Hepatocyte (in vitro differentiated cells): ENCODE measurements at places on chromosomes 1 and 21. TPM values are rescaled to one million over a fixed set of nuclear protein-coding genes. Genes with fewer than 3 reads are reported as not detected.
A peak's percentile ranks its signal among the peaks of the same experiment; 100 is the strongest.

Gene ZBTB8A
- total RNA-seq: 5.1 and 5.7 TPM in 2 replicates

Gene FAM151A
- 9.8 and 15.7 TPM in 2 replicates for total RNA-seq

Gene C1orf116
- total RNA-seq: 16.7 and 18.3 TPM in 2 replicates

Gene CZIB
- total RNA-seq: 40.7 and 51.9 TPM in 2 replicates

Gene BRINP3
- total RNA-seq: 37.9 and 47.0 TPM in 2 replicates

Gene HPCAL4
- 14.2 and 15.8 TPM in 2 replicates for total RNA-seq

Gene S100A9
- 3.2 and 11.9 TPM in 2 replicates for total RNA-seq

Gene SHISA4
- total RNA-seq: 9.6 and 10.2 TPM in 2 replicates

Gene C1orf87
- total RNA-seq: not detected in 2 replicates

Gene LCE1D
- not detected in 2 replicates for total RNA-seq

Gene ADCY10
- total RNA-seq: 0.93 and 1.4 TPM in 2 replicates

DNA sequence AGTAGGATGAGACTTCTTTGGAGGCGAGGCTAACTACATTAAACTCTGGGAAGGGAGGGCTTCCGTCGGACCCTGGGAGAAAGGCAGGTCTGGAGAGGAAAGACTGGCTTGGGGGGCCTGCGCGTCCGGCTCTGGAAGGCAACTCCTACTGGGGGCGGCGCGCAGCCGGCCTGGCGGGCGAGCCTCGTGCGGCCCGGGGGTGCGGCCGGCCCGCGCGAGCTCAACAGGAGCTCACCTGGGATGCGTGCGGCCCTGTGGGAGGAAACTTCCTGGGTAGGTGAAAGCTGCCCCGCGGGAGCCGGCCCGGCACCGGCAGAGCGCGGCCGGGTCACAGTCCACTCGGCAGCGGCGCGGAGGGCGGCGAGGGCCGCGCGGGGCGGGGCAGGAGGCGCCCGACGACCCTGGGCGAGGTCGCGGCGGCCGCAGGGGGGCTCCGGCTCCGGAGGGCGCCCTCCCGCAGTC, 449 bp downstream of the EPS15 start:
- DNase-seq: peak; percentile 89
- no peaks in the 10 kb centered on the region for H3K36me3 ChIP-seq
- H3K4me3 ChIP-seq: peak overlapping the region; percentile 66
- peak overlapping the region; percentile 98 for H3K27ac ChIP-seq
- H3K27me3 ChIP-seq: no peaks in the 10 kb centered on the region

DNA sequence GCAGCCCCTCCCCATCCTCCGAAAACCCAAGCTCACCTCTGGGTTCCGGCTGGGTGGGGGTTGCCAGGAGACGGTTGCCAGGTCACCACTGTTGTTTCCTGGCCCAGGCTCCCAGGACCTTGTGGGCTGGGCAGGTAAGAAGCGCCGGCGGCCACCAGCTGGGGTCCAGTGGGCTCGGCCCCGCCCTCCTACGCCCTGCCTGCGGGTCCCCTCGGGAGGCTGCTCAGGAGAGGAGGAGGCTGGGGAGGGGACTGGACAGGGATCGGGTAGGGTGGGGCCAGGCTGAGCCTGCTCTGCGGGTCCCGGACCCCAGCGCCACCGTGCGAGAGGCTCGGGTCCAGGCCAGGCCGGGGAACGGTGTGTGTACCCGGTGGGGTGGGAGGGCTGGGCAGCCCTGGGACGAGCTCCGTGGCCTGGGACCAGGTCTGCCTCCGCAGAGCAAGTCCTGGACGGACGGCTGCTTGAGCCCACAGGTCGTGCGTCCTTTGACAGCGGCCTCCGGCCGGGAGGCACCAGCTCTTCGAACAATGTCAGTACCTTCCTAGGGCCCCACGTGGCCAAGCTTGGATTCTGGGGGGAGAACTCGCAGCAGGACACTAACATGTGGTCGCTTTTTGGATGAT, at the start of gene TTLL10:
Gene TTLL10 (plus strand): TSS at position 88 of the 623 bp plus-strand sequence. CDS start 5,336 bp downstream, outside the sequence.
- H3K27ac ChIP-seq: no peak within 1 kb of the TSS
- H3K4me3 ChIP-seq: no peak within 1 kb of the TSS
- H3K36me3 ChIP-seq: no peaks in the 10 kb centered on the region

- DNase-seq: no peak
- no peaks in the 10 kb centered on the region for H3K27me3 ChIP-seq
- H3K4me1 ChIP-seq: peaks cover 15% of the 10 kb centered on the region
- H3K36me3 ChIP-seq: no peaks in the 10 kb centered on the region
- H3K4me3 ChIP-seq: no peak overlapping the region
These were observed 32.1 kb downstream of the GJA4 start for GRCh38 chr1:34824817-34825454.

GRCh38 chr1:210377731-210378333, 49.1 kb downstream of the HHAT start:
- no peak overlapping the region for H3K27ac ChIP-seq
- H3K27me3 ChIP-seq: no peaks in the 10 kb centered on the region
- no peak overlapping the region for H3K4me3 ChIP-seq
- no peaks in the 10 kb centered on the region for H3K4me1 ChIP-seq

GRCh38 chr21:45502006-45502345, 40.3 kb downstream of the SLC19A1 start:
- H3K36me3 ChIP-seq: no peaks in the 10 kb centered on the region
- H3K4me3 ChIP-seq: no peak overlapping the region
- no peak for DNase-seq
- H3K27me3 ChIP-seq: no peaks in the 10 kb centered on the region

DNA sequence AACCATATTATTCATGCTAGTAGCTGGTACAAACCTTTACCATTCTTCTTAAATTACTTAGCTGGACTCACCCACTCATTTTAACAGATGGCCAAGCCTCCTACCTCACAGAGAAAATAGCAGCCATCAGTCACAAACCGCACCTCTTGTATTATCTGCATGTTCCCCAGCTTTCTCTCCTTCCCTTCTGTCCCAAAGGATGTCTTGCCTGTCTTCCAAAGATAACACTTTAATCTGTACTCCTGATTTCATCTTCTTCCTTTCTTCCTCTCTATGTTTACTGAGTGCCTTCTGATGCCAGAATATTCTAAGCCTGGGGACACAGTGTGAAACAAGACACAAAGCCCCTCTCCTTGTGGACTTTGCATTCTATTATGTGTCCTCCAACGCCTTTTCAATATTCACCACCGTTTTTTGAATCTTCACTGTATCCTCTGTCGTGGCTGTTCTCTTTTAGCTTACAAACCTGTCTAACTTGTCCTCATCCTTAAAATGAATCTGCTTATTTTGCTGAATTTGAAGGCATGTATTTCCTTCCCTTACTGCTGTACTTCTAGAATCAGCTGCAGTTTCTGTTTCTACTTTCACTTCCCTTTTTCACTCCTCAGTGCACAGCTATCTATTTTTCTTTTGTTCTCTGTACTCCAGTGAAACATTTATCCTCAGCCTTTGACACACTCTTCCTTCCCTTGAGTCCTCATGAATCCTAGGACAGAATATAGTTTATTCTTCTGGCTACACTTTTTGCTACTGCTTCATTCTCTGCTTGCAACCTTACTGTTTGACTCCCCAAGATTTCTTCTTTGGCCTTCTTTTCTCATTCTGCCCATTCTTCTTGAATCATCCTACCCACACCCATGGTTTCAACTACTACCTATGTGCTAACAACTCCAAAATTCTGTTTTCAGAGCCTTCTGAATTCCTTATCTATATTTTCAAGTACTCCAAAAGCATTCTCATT, 216.9 kb upstream of the SAMSN1 start:
- no peaks in the 10 kb centered on the region for H3K4me1 ChIP-seq
- DNase-seq: no peak
- no peak overlapping the region for H3K27ac ChIP-seq
- H3K4me3 ChIP-seq: no peak overlapping the region
- no peaks in the 10 kb centered on the region for H3K36me3 ChIP-seq

DNA sequence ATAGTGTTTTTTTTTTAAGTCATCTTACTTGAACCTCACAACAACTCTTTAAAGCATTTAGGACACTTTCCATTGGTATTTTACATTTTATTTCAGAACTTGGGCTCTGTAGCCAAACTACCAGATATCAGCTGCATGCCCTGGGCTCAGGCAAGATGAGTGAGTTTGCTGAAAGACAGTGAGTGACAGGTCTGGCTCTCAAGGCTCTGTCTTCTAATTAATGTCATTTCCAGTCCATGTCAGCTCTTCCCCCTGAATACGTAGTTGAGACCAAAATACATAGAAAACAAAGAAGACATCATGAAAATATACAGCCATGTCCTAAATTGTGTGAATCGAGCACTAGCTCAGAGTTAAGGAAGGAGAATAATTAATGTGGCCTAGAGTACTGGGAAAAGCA, 39.7 kb downstream of the PRRX1 start:
- no peaks in the 10 kb centered on the region for H3K36me3 ChIP-seq
- DNase-seq: no peak
- no peak overlapping the region for H3K27ac ChIP-seq

GRCh38 chr1:2821966-2822620, 20.6 kb upstream of the TTC34 start:
- no peak for DNase-seq
- H3K27me3 ChIP-seq: no peaks in the 10 kb centered on the region
- no peaks in the 10 kb centered on the region for H3K36me3 ChIP-seq
- H3K4me3 ChIP-seq: no peak overlapping the region
- H3K27ac ChIP-seq: no peak overlapping the region
- H3K4me1 ChIP-seq: no peaks in the 10 kb centered on the region

DNA sequence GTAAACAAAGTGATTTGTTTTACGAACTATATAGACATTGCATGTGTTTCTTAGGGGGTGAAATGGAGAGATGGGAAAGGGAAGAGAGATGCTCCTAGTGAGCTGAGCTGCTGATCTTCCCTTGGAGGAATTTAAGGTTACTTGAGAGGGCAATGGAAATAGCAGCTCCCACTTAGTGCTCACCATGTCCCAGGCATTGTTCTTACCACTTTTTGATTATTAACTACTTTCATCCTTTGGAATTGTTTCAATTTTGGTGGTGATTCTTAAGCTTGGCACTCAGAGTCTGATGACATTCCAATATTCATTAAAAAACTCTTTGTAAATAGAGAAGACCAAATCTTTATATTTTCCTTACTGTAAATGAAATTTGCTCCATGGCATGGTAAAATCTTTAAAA, 124.9 kb downstream of the ITSN1 start:
- no peaks in the 10 kb centered on the region for H3K4me1 ChIP-seq
- no peaks in the 10 kb centered on the region for H3K36me3 ChIP-seq
- no peaks in the 10 kb centered on the region for H3K27me3 ChIP-seq
- no peak overlapping the region for H3K27ac ChIP-seq
- no peak overlapping the region for H3K4me3 ChIP-seq

- peak overlapping the region; percentile 97 for H3K27ac ChIP-seq
- H3K36me3 ChIP-seq: no peaks in the 10 kb centered on the region
These were observed 35.2 kb downstream of the CFAP57 start for GRCh38 chr1:43207229-43207853.

GRCh38 chr1:203860396-203861025, 888 bp upstream of the SNRPE start:
- no peaks in the 10 kb centered on the region for H3K27me3 ChIP-seq
- H3K27ac ChIP-seq: peak overlapping the region; percentile 13
- H3K4me3 ChIP-seq: no peak overlapping the region
- peak; percentile 36 for DNase-seq
- no peaks in the 10 kb centered on the region for H3K36me3 ChIP-seq

- H3K27ac ChIP-seq: no peak overlapping the region
- no peaks in the 10 kb centered on the region for H3K36me3 ChIP-seq
- peak; percentile 32 for DNase-seq
These were observed 1.4 kb upstream of the PADI6 start for GRCh38 chr1:17370618-17371017.

GRCh38 chr1:223344491-223344890, 19.5 kb downstream of the SUSD4 start:
- H3K36me3 ChIP-seq: no peaks in the 10 kb centered on the region
- no peak overlapping the region for H3K27ac ChIP-seq
- no peak for DNase-seq
- no peaks in the 10 kb centered on the region for H3K27me3 ChIP-seq

- no peaks in the 10 kb centered on the region for H3K36me3 ChIP-seq
- H3K27me3 ChIP-seq: no peaks in the 10 kb centered on the region
- H3K4me1 ChIP-seq: no peaks in the 10 kb centered on the region
- no peak for DNase-seq
- no peak overlapping the region for H3K27ac ChIP-seq
These were observed 30.8 kb downstream of the TNNI3K start for GRCh38 chr1:74266001-74266400.

DNA sequence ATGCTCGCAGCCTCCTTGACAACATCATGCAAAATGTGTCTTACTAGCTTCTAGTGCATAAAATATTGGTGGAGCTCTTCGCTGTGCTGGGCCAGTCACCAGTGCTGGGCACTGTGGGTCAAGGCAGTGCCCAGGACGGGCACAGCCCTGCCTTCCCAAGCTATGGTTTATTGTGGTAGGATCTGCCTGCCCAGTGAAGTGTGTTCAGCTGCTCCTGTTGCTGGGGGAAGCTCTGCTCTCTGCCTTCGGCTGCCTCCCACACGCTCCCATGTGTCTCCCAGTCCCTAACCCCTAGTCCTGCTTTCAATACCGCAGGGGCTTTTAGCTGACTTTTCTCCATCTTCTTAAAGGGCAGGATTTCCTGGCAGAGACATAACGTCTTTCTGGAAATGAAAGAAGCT, 15.7 kb downstream of the EPHX1 start:
- no peak overlapping the region for H3K4me3 ChIP-seq
- H3K27me3 ChIP-seq: no peaks in the 10 kb centered on the region
- peak overlapping the region; percentile 33 for H3K27ac ChIP-seq
- H3K36me3 ChIP-seq: no peaks in the 10 kb centered on the region
- no peak for DNase-seq

DNA sequence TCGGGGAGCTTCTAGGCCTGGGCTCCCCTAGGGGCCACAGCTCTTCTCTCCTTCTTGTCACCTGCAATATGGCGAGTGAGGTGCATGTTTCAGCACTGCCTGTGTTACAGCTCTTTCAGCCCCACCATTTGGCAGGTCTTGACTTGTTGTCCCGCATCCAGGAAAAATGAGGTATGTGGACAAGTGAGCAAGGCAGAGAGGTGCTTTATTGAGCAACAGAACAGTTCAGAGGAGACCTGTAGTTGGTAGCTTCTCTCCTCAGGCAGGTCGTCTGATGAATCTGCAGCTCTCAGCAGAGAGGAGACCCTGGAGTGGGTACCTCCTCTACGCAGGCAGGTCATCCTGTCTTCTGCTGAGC, 208.2 kb upstream of the USP25 start:
- no peak overlapping the region for H3K4me3 ChIP-seq
- H3K4me1 ChIP-seq: no peaks in the 10 kb centered on the region
- no peak for DNase-seq
- no peak overlapping the region for H3K27ac ChIP-seq
- no peaks in the 10 kb centered on the region for H3K27me3 ChIP-seq

GRCh38 chr1:166975361-166976129, at the start of gene ILDR2:
TSS of gene ILDR2 (minus strand) at chr1:166975540. CDS start at chr1:166975268, 272 bp downstream.
- peaks cover 83% of the 10 kb centered on the region for H3K27me3 ChIP-seq
- peaks cover 4% of the 10 kb centered on the region for H3K4me1 ChIP-seq
- peak; percentile 65 for DNase-seq
- no peak within 1 kb of the TSS for H3K27ac ChIP-seq
- peak within 1 kb of the TSS; percentile 96 for H3K4me3 ChIP-seq
